ENCODE measurements at places on chromosomes 11 and 22.
A peak's percentile ranks its signal among the peaks of the same experiment; 100 is the strongest.

DNA sequence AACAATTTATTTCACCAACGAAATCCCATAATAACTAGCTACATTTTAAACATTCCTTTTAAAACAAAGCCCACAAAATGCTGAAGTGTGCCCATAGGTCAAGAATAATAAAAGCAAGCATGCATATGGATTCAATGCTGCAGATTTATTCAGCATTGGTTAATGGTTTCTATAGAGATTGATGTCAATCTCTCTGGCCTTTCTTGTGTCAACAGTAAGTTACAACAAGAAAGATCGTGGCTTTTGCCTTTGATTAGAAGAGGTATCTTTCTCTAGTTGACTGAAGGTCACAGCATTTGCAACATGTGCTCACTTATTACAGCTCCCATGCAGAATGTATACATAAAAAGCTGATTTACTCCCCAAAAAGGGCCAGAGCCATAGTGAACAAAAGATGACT is 1.4 kb upstream of the SOX6 start:
- DNase-seq = no peak

DNA sequence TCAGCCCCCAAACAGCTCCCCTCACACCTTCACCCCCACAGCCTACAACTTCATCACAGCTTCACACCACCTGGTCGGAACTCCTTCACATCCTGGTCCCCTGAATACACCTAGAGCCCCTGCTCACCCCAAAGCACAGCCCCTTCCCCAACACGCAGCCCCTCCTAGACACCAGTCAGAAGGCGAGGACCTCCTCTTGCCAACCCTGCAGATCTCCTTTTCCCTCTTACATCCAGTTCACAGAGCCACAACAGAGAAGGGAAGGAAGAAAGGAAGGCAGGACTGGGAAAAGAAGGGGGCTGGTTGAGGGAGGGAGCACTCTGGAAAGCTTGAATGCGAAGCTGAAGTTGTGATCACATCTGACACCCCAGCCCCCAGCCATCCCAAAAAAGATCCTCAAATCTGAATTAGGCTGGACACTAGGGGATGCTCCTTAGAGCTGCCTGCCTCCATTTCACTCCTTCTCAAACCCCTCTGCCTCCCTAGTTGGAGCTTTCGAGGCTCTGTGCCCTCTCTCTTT is 629 bp downstream of the CCKBR start:
- no peak for DNase-seq

- DNase-seq = no peak
Observed at GRCh38 chr11:114925591-114925990, 247.3 kb downstream of the NXPE2 start.

DNA sequence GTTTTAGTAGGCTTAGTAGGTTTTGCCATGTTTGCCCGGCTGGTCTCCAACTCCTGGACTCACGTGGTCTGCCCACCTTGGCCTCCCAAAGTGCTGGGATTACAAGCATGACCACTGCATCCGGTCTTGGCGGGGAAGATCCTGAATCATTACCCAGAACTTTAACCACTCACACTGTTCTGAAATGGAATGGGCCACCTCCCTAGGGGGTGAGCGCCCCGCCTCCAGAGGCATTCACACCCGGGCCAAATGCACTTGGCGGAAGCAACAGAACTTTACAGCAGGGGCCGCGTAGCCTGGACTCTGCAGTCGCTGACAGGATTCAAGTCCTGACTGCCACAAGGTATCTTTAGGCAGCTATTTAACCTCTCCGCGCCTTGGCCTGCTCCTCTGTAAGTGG is 5.4 kb downstream of the CCDC86 start:
- no peak for DNase-seq

- no peak for DNase-seq
Observed at GRCh38 chr11:108768370-108768769, 103.5 kb downstream of the DDX10 start.

DNA sequence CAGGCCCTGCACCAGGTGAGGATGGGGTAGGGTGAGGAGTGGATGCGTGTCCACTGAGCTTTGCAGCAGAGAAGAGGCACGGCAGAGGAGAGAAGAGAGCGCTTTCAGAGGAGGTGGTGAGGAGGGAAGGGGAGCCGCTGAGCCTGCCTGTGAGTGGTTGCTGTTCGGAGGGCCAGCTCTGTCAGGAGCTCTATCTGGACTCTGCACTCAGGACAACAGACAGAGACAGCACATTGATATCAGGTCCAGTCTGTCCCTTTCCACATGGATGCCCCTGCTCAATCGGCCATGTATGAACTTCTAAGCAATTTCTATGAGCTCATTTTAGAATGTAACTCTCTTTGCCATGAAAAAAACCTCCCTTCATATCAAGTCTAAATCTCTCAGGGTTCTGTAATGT is 158.6 kb downstream of the KIRREL3 start:
- DNase-seq = no peak

GRCh38 chr11:70462818-70463477 is 64.6 kb downstream of the CTTN start:
- DNase-seq = no peak

- DNase-seq = peak; percentile 57
Observed at GRCh38 chr11:64802370-64803157, 450 bp downstream of the MAP4K2 start.

- no peak for DNase-seq
Observed at GRCh38 chr11:131274233-131274632, 96.2 kb upstream of the NTM start.

DNA sequence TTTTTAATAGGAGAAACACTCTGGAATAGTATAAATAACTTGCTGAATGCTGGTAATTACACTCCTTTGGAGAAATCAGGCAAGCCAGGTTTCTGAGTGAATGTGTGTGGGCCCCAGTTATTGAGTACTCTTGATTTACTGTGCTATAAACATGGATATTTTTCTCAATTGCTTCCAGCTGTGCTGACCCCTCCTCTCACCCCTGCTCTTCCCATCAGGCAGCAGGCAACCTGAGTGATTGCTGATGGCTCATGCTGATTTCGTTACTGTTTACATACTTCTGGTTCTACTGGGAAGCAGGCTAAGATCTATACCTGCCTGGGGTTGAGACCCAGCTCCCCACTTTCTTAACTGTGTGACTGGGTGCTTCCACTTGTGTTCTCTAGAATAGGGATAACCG is 68.5 kb downstream of the DHCR7 start:
- no peak for DNase-seq

DNA sequence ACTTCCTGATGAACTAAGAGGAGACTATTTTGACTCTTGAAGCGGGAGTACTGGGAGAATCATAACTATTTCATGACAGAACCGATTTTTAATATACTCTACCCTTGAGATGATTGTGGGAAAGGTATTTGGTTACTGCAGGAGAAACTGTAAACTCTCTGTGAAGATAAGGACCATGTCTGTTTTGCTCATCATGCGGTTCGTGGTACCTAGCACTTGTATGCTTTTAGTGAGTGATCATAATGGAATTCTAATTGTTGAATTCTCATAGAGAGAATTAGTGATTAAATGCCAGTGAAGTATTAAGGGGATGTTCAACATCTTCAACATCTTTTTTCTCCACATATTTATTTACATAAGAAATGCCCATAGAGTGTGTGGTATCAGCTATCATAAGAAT is 11.4 kb downstream of the AASDHPPT start:
- DNase-seq = no peak

- no peak for DNase-seq
Observed at GRCh38 chr22:38417252-38418060, 37.5 kb downstream of the KCNJ4 start.

- no peak for DNase-seq
Observed at GRCh38 chr11:68469642-68470041, 9.1 kb downstream of the PPP6R3 start.

GRCh38 chr11:7484645-7485044 is 661 bp upstream of the OLFML1 start:
- no peak for DNase-seq

DNA sequence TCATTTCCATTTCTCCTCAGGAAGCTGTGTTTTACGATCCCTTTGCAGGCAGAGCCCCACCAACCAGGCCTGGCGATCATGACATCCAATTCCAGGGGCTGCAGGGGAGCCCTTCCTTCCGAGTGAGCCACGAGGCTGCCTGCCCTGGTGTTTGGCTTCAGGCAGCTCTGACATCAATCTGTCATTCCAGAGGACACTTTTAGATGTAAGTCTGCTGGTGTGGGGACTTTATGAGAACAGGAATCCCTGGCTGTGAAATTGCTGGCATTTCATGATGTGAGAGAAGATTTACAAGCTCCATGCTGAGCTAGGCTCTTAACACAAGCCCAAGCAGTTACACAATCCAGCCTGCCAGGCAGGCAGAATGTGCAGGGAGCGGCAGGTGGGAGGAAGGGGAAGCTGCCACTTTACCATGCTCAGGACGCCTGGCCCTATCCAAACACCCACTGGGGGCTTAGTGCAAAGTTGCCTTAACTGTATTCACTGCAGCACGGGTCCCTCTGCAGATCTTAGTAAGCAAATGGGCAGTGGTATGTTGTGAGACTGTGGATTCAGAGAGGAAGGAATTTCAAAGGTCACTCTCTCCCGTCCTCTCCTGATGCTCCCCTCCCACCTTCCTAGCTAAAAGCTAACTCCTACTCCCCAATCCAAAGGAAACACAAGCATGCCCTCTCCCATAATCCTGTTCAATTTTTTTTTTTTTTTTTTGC is 43.4 kb upstream of the MICAL2 start:
- no peak for DNase-seq

GRCh38 chr22:42296381-42296853 is 26.0 kb upstream of the TCF20 start:
- no peak for DNase-seq

DNA sequence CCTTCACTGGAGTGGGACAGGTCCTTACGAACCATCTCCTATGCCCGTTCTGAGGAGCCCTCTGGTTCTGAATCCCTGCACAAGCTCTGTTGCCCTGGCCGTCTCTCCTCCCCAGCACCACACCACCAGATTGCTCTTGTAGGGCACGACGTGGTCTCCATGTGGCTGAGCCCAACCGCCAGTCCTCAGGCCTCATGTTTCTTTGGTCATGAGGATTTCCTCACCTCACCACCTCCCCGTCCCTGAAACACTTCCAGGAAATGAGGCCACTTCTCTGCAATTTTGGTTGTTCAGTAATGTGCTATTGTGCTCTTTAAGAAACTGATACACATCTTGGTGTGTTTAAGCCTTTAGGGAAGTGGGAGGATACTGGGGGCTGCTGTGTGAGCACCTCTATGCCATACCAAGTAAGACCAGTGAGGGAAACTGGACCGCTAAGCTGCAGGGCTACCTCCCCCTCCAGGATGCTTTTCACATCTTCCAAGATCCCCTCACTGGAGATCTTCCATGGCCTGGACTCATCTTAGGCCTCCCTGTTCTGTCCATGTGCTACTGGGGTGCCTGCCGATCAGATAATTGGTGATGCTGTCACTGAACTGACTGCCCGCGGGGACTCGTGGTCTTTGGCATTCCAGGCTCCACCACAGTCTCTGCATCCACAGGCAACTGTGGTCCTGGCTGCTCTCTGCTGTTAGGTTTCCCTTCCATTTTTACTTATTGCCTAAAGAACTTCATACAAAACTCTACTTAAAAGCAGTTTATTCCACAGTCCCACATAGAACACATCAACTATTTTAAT is 21.9 kb downstream of the DRICH1 start:
- no peak for DNase-seq

GRCh38 chr22:32775957-32776356 is 25.5 kb upstream of the TIMP3 start:
- no peak for DNase-seq

DNA sequence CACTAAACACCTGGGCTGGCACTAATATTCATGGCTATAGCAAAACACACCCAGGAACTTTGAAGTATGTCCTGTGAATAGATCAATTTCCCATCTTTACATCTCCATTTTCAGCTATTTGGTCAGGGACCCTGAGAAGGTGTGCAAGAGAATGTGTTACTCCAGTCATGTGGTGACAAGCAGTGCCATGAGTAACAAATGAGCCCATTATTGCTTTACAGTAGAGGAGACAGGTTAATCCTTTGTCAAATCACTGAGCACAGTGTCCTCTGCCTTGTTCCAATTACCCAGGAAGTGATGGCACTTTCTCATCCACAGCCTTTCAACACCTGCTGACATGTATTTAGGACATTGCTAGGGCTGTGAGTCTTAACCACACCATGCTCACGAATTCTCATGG is 664.8 kb upstream of the API5 start:
- no peak for DNase-seq

- no peak for DNase-seq
Observed at GRCh38 chr11:72972496-72973128, 158.4 kb downstream of the ATG16L2 start.

DNA sequence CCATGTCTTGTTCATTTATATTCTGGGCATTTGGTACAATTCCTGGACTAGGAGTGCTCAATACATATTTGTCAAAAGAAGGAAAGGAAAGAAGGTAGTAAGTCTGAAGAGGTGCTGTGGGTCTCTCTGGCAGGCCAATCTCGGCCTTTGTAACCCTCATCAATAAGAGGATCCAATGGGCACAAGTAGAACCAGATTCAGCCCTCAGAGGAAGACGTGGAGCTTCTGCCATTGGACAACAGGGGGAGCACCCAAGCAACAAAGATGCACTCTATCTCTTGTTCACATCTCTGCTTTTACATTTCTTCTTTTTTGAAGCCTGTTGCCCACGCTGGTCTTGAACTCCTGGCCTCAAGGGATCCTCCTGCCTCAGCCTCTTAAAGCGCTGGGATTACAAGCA is 2.2 kb upstream of the VPS11 start:
- DNase-seq = peak; percentile 64

DNA sequence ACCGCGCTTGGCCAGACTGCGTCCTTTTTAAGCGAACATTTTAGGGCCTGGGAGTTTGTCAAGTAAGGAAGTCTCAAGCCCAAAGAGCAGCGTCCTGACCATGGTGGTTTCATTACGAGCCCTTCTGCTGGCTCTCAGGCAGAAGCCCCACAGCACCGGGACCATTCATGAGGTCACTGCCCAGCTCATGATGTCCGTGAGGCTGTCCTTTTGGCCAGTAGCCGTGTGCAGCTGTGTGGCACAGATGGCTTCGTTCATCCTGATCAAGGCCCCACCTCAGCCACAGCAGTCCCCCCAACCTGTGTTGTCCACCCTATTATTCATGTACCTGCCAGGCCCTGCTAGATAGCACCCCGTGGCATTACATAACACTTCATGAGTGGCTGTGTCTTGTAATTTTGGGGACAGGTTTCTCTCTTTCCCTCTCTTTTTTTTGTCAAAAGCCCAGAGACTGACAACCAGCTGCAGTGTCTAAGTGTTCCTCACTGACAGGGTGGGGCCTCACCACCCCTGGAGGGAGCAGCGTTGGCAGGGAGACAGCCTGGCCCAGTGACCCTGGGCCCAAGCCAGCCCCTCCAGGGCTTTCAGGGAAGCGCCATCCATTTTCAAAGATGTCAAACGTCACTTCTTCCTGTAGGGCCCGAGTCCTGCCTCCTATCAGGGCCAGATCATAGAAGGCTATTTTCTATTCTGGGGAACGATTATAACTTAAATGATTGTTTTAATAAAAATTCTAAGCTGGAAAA is 21.8 kb upstream of the CABP7 start:
- DNase-seq = no peak

DNA sequence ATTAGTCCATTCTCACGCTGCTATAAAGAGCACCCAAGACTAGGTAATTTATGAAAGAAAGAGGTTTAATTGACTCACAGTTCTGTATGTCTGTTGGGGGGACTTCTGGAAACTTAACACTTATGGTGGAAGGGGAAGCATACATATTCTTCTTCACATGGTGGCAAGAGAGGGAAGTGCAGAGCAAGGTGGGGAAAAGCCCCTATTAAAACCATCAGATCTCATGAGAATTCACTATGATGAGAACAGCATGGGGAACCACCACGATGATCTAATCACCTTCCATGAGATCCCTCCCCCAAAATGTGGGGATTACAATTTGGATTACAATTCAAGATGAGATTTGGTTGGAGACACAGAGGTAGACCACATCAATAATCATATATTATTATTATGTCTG is 25.7 kb downstream of the CEP57 start:
- DNase-seq = no peak

GRCh38 chr11:104451197-104451893 is 287.4 kb upstream of the PDGFD start:
- DNase-seq = no peak
